ENCODE measurements at places on chromosomes 6 and 20. TPM values are rescaled to one million over a fixed set of nuclear protein-coding genes. Genes with fewer than 3 reads are reported as not detected.

GRCh38 chr6:167589615-167589940, 237.1 kb upstream of the AFDN start:
- no peak overlapping the region for H3K4me3 ChIP-seq
- H3K36me3 ChIP-seq, result no peaks in the 10 kb centered on the region
- H3K4me1 ChIP-seq, result no peaks in the 10 kb centered on the region
- DNase-seq, result no peak

GRCh38 chr6:157096105-157096504, 227.2 kb downstream of the TMEM242 start:
- DNase-seq, result no peak
- peaks cover 40% of the 10 kb centered on the region for H3K4me1 ChIP-seq
- no peak overlapping the region for H3K4me3 ChIP-seq

RAB44 gene
- 0.10 TPM for total RNA-seq

GRCh38 chr20:37990571-37991151, 42.6 kb downstream of the TTI1 start:
- H3K4me3 ChIP-seq, result peak overlapping the region; percentile 53
- peak overlapping the region; percentile 83 for H3K27ac ChIP-seq
- peaks cover 28% of the 10 kb centered on the region for H3K36me3 ChIP-seq
- peak; percentile 69 for DNase-seq

SLC52A3 gene
- not detected for total RNA-seq

SLC4A11 gene
- 3.3 TPM for total RNA-seq

DNA sequence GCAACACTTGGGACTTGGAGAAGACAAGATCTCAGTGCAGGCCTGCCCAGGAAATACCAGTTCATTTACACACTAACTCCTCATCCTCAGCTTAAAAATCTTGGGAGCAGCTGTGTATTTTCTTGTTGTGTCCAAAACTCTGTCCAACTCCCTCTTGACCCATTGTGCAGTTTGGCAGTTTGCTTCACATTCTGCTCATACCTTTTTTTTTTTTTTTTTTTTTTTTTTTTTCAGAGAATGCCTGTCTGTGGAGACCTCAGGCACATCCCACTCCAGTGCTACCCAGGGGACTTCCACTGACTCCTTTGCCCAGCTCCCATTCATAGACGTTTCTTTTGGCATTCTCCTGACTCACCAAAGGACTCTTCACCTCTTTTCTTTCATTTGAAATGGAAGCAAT, 265.8 kb upstream of the TCF21 start:
- no peak overlapping the region for H3K4me3 ChIP-seq
- H3K4me1 ChIP-seq, result no peaks in the 10 kb centered on the region
- no peaks in the 10 kb centered on the region for H3K27me3 ChIP-seq
- H3K36me3 ChIP-seq, result no peaks in the 10 kb centered on the region
- DNase-seq, result no peak

DNA sequence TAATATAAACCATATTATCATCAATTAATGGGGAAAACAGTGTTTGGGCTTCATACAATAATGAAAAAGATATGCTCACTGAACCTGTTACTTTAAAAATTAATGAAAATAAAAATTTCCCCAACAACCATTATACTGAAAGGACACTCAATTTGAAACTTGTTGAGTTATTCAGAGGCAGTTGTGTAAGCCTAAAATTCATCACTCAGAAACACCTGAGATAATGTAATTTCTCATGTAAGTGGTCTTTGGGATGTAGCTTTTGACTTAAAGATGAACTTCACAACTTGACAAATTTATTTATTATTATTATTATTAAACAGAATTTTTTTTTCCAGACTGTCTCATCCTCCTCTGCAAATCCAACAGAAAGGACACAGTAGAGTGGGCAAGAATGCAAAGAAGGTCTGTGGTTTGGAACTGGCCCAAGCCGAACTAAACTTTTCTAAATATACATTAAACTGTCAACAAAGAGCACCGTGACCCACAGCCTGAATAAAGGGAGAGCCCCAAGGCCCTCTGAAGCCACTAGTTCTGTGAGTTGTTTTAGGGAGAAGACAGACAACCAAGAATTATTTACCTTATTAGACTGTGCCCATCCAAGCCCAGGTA, 32.2 kb upstream of the HEY2 start:
- no peak overlapping the region for H3K27ac ChIP-seq
- DNase-seq, result no peak
- no peaks in the 10 kb centered on the region for H3K36me3 ChIP-seq
- H3K27me3 ChIP-seq, result peaks cover 7% of the 10 kb centered on the region

GPX5 gene
- not detected for total RNA-seq

DNA sequence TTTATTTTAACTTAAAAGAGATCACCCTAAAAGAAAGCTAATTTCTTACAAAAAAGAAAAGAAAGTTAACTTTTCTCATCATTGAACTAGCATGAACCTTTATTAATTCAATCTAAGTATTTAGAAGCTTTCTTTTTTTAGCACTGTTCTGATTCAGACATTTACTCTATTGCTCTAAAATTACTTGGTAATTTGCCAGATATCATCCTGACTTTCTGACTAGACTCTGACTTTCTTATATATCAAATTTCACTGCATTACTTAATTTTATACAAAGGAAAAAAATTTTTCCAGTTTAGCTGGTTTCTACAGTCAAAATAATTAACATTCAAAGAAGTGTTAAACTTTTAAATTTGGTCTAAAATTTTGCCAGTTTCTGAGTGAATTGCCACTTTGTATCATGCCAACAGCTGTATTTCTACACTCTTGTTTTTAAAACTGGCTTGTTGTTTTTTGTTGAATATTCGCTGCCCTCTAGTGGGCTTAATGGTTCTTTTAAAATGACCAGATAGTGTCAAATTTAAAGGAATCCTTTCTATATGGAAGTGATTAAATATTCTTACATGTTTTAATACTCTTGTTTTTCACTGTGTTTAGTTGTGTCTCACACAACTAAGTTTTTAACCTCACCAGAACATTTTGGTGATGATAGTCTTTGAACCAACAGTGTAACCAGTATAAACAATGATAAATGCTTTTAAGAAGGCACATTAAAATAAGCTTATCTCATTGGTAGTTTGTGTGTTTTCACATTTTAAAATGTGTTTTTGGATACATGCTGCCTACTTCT, 102.0 kb downstream of the POPDC3 start:
- H3K27me3 ChIP-seq, result peaks cover 21% of the 10 kb centered on the region
- no peak for DNase-seq
- no peak overlapping the region for H3K27ac ChIP-seq
- no peaks in the 10 kb centered on the region for H3K4me1 ChIP-seq

TULP1 gene
- total RNA-seq, result not detected

FANCE gene
- 21.9 TPM for total RNA-seq

SPTLC3 gene
- 0.18 TPM for total RNA-seq

- no peak for DNase-seq
- H3K27me3 ChIP-seq, result peaks cover 14% of the 10 kb centered on the region
- H3K36me3 ChIP-seq, result no peaks in the 10 kb centered on the region
- no peak overlapping the region for H3K27ac ChIP-seq
- no peaks in the 10 kb centered on the region for H3K4me1 ChIP-seq
- no peak overlapping the region for H3K4me3 ChIP-seq
Observed at GRCh38 chr6:27532820-27533538, 60.1 kb upstream of the ZNF184 start.

- H3K4me1 ChIP-seq, result no peaks in the 10 kb centered on the region
- H3K36me3 ChIP-seq, result no peaks in the 10 kb centered on the region
- H3K27ac ChIP-seq, result no peak overlapping the region
Observed at GRCh38 chr6:48809700-48810099, 653.4 kb downstream of the MMUT start.

- H3K4me3 ChIP-seq, result no peak overlapping the region
- DNase-seq, result peak; percentile 16
- no peak overlapping the region for H3K27ac ChIP-seq
- no peaks in the 10 kb centered on the region for H3K36me3 ChIP-seq
- H3K27me3 ChIP-seq, result peaks cover 6% of the 10 kb centered on the region
- H3K4me1 ChIP-seq, result no peaks in the 10 kb centered on the region
Observed at GRCh38 chr20:13119583-13119982, 101.5 kb upstream of the ISM1 start.

GRCh38 chr20:50799176-50799889, 4.5 kb downstream of the BCAS4 start:
- peaks cover 1% of the 10 kb centered on the region for H3K36me3 ChIP-seq
- no peak overlapping the region for H3K27ac ChIP-seq
- peaks cover 12% of the 10 kb centered on the region for H3K4me1 ChIP-seq
- no peaks in the 10 kb centered on the region for H3K27me3 ChIP-seq
- no peak for DNase-seq

GRCh38 chr6:17987697-17988421, 424 bp upstream of the KIF13A start:
- no peak overlapping the region for H3K27ac ChIP-seq
- peaks cover 64% of the 10 kb centered on the region for H3K27me3 ChIP-seq
- peak; percentile 5 for DNase-seq
- peaks cover 4% of the 10 kb centered on the region for H3K36me3 ChIP-seq
- H3K4me1 ChIP-seq, result peaks cover 9% of the 10 kb centered on the region

GRCh38 chr6:16511723-16512489, 249.4 kb downstream of the ATXN1 start:
- no peaks in the 10 kb centered on the region for H3K27me3 ChIP-seq
- H3K4me1 ChIP-seq, result peaks cover 61% of the 10 kb centered on the region

DNA sequence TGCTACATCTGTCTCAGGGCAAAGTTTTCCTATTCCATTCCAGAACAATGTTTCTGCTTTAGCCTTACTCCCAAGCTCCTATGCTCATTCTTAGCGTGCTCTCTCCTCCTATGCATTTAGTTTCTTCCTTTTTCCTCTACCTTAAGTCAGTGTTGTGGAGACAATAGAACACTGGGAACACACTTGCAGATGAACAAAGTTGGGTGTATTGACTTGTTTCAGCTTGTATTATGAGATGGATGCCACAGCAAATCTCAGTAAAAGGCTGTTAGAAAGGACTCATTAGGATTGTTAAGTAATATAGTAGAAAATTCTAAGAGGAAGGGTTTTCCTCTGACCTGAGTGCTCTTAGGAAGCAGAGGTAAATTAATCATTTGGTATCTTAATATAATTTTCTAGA, 48.4 kb downstream of the BMP5 start:
- no peak for DNase-seq
- no peak overlapping the region for H3K4me3 ChIP-seq
- H3K27me3 ChIP-seq, result no peaks in the 10 kb centered on the region
- H3K27ac ChIP-seq, result no peak overlapping the region

- H3K4me1 ChIP-seq, result peaks cover 74% of the 10 kb centered on the region
- DNase-seq, result peak; percentile 51
- H3K27me3 ChIP-seq, result no peaks in the 10 kb centered on the region
- H3K4me3 ChIP-seq, result no peak overlapping the region
- peaks cover 9% of the 10 kb centered on the region for H3K36me3 ChIP-seq
Observed at GRCh38 chr6:112029045-112029822, 24.7 kb upstream of the CCN6 start.

SLC35D3 gene
- not detected for total RNA-seq

KIF25 gene
- not detected for total RNA-seq

TRIM40 gene
- total RNA-seq, result not detected

DNA sequence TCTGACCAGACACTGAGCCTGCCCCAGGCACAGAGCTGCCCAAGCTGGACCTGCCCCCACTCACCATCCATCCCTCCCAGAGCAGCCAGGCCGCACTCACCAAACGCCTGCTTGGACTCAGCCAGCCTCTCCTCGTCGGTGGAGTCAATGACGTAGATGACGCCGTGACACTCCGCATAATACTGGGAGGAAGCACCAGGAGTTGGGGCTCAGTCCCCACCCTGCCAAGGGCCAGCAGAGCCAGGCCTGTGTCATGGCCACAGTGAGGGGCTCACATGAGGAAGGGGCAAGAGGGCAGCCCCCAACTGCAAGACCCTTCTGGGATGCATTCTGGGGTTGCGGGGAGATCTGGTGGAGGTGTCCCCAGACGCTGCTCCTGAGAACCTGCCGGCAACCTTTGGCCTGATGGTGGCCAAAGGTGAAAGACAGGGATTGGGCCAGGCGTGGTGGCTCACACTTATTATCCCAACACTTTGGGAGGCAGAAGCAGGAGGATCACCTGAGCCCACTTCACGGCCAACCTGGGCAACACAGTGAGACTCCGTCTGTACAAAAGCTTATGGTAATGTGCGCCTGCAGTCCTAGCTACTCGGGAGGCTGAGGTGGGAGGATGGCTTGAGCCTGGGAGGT, 5.6 kb downstream of the ARFRP1 start:
- no peaks in the 10 kb centered on the region for H3K27me3 ChIP-seq
- peaks cover 10% of the 10 kb centered on the region for H3K36me3 ChIP-seq
- H3K27ac ChIP-seq, result no peak overlapping the region
- peaks cover 8% of the 10 kb centered on the region for H3K4me1 ChIP-seq
- H3K4me3 ChIP-seq, result no peak overlapping the region

EYA2 gene
- total RNA-seq, result not detected

CLIC5 gene
- total RNA-seq, result 1.3 TPM

GRCh38 chr6:54135665-54136369, 24.6 kb downstream of the MLIP start:
- no peaks in the 10 kb centered on the region for H3K4me1 ChIP-seq
- H3K4me3 ChIP-seq, result no peak overlapping the region
- no peaks in the 10 kb centered on the region for H3K36me3 ChIP-seq
- H3K27ac ChIP-seq, result no peak overlapping the region

DNA sequence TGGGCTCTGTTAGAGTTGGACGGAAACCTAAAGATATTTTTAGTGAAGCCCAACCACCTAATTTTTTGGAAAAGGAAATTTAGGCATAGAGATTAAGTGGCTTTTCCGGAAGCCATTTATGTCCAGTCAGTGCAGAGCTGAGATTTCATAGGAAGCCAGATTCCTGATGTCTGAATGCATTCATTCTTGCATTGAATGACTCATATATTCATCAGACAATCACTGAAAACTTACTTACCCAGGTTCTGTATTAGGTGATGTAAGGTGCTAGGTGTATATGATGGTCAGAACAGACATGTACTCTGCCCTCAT, 4.1 kb downstream of the SH3BGRL2 start:
- H3K27me3 ChIP-seq, result peaks cover 61% of the 10 kb centered on the region
- no peak overlapping the region for H3K4me3 ChIP-seq
- H3K27ac ChIP-seq, result no peak overlapping the region
- no peak for DNase-seq
- H3K4me1 ChIP-seq, result peaks cover 10% of the 10 kb centered on the region

TXLNB gene
- total RNA-seq, result not detected

DNA sequence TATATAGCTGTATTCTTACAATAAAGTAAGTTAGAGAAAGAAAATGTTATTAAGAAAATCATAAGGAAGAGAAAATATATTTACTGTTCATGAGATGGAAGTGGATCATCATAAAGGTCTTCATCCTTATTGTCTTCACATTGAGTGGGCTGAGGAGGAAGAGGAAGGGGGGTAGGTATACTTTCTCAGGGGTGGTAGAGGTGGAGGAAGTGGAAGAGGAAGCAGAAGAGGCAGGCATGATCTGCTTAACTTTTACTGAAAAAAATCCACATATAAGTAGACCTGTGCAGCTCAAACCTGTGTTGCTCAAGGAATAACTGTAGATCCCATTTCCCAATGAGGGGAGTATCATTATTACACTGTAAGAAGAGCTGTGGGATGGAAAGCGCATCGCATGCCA, 714.2 kb downstream of the KIF16B start:
- no peak for DNase-seq
- no peak overlapping the region for H3K4me3 ChIP-seq
- no peaks in the 10 kb centered on the region for H3K27me3 ChIP-seq
- no peaks in the 10 kb centered on the region for H3K36me3 ChIP-seq
- no peak overlapping the region for H3K27ac ChIP-seq

NHLRC1 gene
- total RNA-seq, result 0.24 TPM

TBXT gene
- total RNA-seq, result not detected

All from activated T-helper 1 cell treated with anti-CD3 and anti-CD28 coated beads, Interleukin-12 subunit alpha, Interleukin-12 subunit beta, Interleukin-2, Interleukin-4 antibody, amounts not matched to agents 30 ng/mL and 10 ng/mL and 1 ng/mL, durations not matched to agents 14 hours and 24 hours and 36 hours (primary cell).